ENCODE measurements at places on chromosomes 5 and 9. TPM values are rescaled to one million over a fixed set of nuclear protein-coding genes. Genes with fewer than 3 reads are reported as not detected.
A peak's percentile ranks its signal among the peaks of the same experiment; 100 is the strongest.

DNA sequence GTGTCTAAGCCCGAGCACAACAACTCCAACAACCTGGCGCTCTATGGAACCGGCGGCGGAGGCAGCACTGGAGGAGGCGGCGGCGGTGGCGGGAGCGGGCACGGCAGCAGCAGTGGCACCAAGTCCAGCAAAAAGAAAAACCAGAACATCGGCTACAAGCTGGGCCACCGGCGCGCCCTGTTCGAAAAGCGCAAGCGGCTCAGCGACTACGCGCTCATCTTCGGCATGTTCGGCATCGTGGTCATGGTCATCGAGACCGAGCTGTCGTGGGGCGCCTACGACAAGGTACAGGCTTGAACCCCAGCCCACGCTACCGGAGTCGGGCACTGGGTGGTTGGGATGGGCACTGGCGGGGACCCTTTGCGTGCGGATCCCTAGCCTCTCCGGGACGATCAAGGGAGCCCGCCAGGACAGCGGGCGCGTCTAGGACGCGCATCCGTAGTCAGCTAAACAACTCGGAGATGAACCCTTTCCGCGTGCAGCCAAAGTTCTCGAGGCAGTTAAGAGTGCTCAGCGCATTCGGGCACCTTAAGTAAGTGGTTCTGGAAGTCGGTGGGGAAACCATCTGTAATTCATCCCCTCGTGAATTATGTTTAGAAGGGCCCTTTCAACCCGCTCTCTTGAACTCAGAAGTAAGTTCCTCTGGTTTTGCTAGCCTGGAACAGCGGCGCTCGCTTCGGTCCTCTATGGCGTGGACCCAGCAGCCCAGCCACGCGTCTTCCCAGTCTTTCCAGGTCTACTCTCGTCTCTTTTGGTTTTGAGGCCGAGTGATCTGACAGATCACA, 1.3 kb downstream of the KCNN2 start:
- H3K4me1 ChIP-seq: peaks cover 2% of the 10 kb centered on the region
- H3K27ac ChIP-seq: no peak overlapping the region
- peaks cover 52% of the 10 kb centered on the region for H3K27me3 ChIP-seq
- peaks cover 4% of the 10 kb centered on the region for H3K36me3 ChIP-seq

DNA sequence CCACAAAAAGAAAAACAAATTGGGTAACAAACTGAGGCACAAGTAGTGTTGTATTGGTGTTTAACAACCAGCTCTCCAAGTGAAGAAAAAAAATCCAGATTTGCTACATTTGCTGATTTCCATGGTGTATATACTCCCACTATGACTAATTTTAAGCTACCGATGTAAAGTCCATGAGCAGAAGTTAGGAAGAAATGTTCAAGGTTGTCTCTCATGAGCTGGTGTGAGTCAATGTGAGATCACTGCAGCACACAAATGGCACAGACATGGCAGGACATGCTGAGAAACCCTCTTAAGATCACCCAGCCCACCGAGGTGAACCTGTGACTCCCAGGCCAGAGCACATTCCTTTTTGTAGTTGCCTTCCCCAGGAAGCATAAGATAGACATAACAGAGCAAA, 36.2 kb downstream of the SLC44A1 start:
- peaks cover 2% of the 10 kb centered on the region for H3K4me1 ChIP-seq
- H3K27me3 ChIP-seq: no peaks in the 10 kb centered on the region
- no peaks in the 10 kb centered on the region for H3K36me3 ChIP-seq
- no peak overlapping the region for H3K4me3 ChIP-seq
- no peak for DNase-seq

DNA sequence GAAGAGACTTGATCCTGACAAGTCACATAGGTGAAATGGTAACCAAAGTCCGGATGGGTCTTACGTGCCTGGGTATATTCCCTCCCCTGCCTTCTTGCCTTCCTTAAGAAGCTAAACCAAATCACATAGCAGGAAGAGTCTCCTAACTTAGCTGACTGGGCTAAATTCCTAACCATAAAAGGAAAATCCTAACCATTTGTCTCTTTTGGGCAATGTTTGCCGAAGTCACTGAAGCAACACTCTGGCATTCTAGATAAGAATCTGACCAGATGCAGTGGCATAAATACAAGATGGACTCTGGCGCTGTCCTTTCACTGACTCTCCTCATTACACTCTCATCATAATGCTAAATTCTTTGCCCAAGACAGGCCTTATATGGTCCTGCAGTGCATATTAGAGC, 625.5 kb upstream of the RORB start:
- H3K27me3 ChIP-seq: no peaks in the 10 kb centered on the region
- H3K4me3 ChIP-seq: no peak overlapping the region

- H3K36me3 ChIP-seq: no peaks in the 10 kb centered on the region
- DNase-seq: no peak
- peaks cover 48% of the 10 kb centered on the region for H3K27me3 ChIP-seq
- H3K4me1 ChIP-seq: peaks cover 8% of the 10 kb centered on the region
- H3K27ac ChIP-seq: no peak overlapping the region
Observed at GRCh38 chr9:129548571-129549135, 72.2 kb downstream of the C9orf50 start.

GRCh38 chr9:114005371-114006154, 72.5 kb downstream of the AMBP start:
- no peaks in the 10 kb centered on the region for H3K4me1 ChIP-seq
- peak; percentile 3 for DNase-seq
- H3K27me3 ChIP-seq: no peaks in the 10 kb centered on the region
- H3K4me3 ChIP-seq: no peak overlapping the region
- H3K36me3 ChIP-seq: no peaks in the 10 kb centered on the region
- H3K27ac ChIP-seq: no peak overlapping the region

DNA sequence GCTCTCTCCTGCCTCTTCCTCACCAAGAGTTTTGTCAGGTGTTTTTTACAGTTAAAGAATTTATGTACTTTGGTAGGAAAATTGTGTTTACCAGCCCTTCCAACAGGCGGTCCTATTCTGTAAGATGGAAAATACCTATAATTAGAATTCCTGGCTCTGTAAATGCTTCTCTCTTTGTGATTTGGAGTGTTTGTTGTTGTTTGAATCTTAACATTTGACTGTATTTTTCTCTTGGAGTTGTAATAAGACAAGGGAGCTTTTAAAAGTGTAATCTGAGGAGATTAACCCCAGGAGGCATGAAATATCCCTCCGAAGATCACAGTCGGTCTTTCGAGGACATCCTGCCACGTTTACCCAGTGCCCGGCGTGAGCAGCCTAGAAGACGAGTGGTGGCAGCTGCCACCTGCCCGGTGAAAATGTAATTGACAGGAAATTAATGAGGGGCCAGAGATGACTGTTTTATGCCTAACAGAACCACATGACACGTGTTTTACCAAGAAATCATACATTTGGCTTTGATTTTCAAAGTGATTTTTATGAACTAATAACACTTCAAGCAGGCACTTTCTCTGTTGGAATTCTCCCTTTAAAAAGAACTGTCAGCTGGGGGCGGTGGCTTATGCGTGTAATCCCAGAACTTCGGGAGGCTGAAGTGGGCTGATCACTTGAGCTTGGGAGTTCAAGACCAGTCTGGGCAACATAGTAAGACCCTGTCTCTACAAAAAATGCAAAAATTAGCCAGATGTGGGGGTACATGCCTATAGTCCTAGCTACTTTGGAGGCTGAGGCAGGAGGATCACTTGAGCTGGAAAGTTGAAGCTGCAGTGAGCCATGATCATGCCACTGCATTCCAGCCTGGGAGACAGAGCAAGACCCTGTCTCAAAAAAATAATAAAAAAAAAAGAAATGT, 20.0 kb downstream of the ANKRD33B start:
- DNase-seq: no peak
- H3K4me3 ChIP-seq: no peak overlapping the region
- peaks cover 36% of the 10 kb centered on the region for H3K4me1 ChIP-seq
- H3K36me3 ChIP-seq: peaks cover 3% of the 10 kb centered on the region
- peaks cover 13% of the 10 kb centered on the region for H3K27me3 ChIP-seq

DNA sequence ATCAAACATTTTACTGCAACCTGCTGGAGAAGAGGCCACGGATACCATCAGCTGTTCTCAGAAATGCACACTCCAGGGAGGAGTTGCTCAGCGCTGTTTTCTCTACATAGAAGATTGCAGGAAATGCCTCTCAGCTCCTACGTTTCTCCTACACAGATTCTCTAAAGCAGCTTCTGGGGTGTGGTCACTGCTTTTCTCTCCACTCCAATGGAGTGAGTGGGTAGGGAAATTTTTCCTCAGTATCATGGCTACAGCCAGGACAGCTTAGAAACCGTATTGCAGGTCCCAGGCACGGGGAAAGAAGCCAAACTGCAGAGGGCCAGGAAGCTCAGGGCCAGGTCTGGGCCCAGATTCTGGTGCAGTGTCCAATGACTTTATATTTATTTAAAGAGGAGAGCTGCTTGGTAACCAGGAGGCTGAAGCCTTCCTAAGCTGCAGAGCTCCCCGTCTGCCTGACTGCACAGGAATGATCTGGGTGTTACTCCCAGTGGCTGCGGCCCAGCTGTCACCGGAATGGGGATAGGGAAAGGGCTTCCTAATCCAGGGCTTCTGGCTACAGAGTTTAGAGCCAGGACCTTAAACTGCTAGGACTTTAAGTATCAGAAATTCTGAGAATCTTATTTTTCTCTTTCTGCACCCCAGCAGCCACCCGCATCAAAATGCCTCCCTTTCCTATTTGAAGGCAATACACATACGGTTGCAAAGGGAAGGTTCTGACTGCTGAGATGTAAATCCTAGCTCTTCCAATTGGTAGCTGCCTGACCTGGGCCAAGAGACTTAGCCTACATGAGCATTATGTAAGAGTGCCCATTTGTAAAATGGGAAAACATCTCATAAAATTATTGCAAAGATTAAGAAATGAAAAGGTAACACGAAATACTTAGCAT, 1.4 kb upstream of the SPTAN1 start:
- H3K4me3 ChIP-seq: peak overlapping the region; percentile 92
- DNase-seq: no peak
- H3K4me1 ChIP-seq: peaks cover 26% of the 10 kb centered on the region
- H3K27me3 ChIP-seq: no peaks in the 10 kb centered on the region
- H3K27ac ChIP-seq: peak overlapping the region; percentile 97

- H3K27ac ChIP-seq: no peak overlapping the region
- H3K27me3 ChIP-seq: no peaks in the 10 kb centered on the region
- no peaks in the 10 kb centered on the region for H3K4me1 ChIP-seq
- no peak overlapping the region for H3K4me3 ChIP-seq
- DNase-seq: no peak
Observed at GRCh38 chr5:56454219-56454862, 221.2 kb upstream of the ANKRD55 start.

GRCh38 chr9:106065136-106065535, 370.8 kb downstream of the TMEM38B start:
- no peak overlapping the region for H3K27ac ChIP-seq
- no peaks in the 10 kb centered on the region for H3K4me1 ChIP-seq
- no peaks in the 10 kb centered on the region for H3K36me3 ChIP-seq
- H3K27me3 ChIP-seq: no peaks in the 10 kb centered on the region
- no peak overlapping the region for H3K4me3 ChIP-seq

GRCh38 chr5:11390291-11390767, 513.9 kb downstream of the CTNND2 start:
- H3K27me3 ChIP-seq: peaks cover 13% of the 10 kb centered on the region
- no peaks in the 10 kb centered on the region for H3K36me3 ChIP-seq
- H3K4me1 ChIP-seq: peaks cover 2% of the 10 kb centered on the region
- H3K27ac ChIP-seq: no peak overlapping the region

DNA sequence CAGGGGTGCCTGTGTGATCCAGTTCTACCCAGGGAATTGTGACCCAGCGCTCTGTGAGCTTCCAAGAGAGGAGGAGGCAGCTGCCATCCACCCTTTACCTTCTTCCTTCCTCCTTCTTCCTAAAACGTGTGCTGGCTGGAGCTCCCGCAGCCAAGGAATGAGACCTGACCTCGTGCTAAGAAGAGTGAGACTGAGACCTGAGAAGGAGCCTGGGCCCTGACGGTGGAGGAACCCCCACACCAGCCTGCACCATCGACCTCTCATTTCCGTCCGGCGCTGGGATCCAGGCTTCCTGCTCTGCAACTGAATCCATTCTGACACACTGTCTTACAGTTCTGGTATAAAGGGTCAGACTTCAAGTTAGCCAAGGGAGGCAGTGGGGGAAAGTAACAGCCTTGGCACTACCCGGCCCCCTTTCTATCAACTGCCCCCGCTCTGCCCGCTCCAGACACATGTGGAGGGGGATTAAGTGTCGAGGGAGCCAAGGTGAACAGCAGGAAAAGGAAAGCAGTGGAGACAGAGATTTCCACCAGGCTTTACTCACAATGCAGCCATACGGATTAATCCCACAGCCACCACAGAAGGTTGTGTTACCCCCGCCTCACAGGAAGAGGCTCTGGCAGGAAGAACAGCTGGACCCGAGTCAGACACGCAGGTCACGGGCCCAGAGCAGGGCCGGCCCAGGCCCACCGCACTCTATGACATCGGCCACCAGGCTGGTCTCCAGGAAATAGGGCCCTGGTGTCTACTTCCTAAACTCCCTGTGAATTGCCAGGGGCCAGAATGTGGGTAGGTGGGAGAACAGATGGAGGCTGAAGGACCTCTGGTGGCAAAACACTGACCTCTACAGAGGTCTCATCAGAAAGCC, 15.8 kb downstream of the MGAT1 start:
- DNase-seq: no peak
- H3K4me3 ChIP-seq: no peak overlapping the region
- H3K27ac ChIP-seq: peak overlapping the region; percentile 44
- no peaks in the 10 kb centered on the region for H3K27me3 ChIP-seq

GRCh38 chr5:142664636-142665035, 21.3 kb downstream of the FGF1 start:
- H3K4me1 ChIP-seq: no peaks in the 10 kb centered on the region
- no peak for DNase-seq
- no peaks in the 10 kb centered on the region for H3K36me3 ChIP-seq
- peaks cover 3% of the 10 kb centered on the region for H3K27me3 ChIP-seq
- H3K4me3 ChIP-seq: no peak overlapping the region

GRCh38 chr9:7828334-7828733, 28.8 kb upstream of the DMAC1 start:
- H3K4me3 ChIP-seq: no peak overlapping the region
- H3K4me1 ChIP-seq: no peaks in the 10 kb centered on the region
- no peaks in the 10 kb centered on the region for H3K27me3 ChIP-seq
- no peak overlapping the region for H3K27ac ChIP-seq
- no peak for DNase-seq
- H3K36me3 ChIP-seq: no peaks in the 10 kb centered on the region

DNA sequence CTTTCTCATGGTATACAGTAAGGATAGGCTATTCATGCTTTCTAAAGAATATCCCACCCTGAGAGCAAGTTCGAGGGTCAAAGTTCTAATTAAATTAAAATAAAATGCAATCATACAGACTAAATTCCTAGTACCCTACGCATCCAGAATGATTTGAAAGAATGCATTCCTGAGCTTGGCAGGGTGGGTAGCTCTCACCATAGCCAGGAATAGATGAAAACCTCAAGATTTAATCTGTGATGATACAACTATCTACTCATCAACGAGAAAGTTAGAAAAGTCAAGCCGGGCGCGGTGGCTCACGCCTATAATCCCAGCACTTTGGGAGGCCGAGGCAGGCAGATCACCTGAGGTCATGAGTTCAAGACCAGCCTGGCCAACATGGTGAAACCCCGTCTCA, 32.3 kb downstream of the SERINC5 start:
- H3K27ac ChIP-seq: no peak overlapping the region
- no peak for DNase-seq
- H3K4me3 ChIP-seq: no peak overlapping the region

The LHX2 gene
- not detected for total RNA-seq

The FANCG gene
- total RNA-seq: 117 TPM

The LRRC19 gene
- not detected for total RNA-seq
